ENCODE measurements at places on chromosomes 2 and 18.

DNA sequence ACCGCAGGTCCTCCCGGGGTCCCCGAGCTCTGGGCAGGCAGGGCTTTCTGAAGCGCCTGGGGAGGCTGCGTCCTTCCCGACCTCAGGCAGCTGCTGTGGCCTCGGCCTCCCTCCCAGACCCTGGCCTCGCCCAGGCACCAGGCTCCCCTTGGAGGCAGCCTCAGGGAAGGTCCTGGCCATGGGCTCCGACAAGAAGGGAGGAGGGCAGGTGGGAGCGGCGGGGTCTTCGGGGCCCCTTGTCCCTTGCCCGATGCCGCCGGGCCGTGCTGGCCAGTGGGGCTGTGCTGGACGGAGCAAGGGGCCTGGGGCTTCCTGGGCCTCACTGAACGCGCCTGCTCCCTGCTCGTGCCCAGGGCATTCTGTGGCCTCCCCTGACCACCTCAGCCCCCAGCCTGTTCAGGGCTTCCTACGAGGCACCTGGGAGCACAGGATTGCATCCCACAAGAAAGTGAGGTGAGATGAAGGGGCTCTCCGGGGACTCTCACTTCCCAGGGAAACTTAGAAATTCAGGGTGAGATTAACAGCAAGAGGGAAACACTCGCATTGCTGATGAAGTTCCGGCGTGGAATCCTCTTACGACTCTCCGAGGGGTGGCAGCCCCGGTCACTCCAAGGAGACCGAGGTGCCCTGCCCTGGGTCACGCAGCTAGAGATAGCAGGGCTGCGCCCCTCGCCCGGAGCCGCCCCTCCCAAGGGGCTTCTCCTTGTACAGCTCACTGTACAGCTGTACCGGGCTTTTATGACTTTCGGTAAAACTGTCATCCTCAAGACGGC lies 778 bp downstream of the MFSD2B start:
- no peak for DNase-seq

GRCh38 chr2:120272763-120273481 lies 20.3 kb downstream of the RALB start:
- DNase-seq = no peak

DNA sequence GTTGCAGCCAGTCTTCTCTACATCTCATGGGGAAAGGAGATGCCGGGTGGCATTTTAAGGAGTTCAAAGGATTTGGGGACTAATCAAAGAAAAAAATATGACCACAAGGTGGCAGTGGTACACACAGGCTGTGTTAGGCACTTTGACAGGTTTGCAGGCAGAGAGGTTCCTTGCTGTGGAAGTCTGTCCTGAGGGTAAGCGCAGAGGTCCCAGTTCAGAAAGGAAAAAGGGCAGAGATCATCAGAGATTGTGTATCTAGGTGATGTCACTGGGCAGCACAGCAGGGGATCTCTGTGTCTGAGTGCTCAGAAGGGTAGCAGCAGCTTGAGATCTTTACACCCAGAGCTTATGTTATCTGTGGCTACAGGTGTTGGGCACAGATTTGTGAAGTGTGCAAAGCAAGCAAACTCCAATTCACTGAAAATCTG lies 231.4 kb downstream of the LRRTM1 start:
- peak; percentile 49 for DNase-seq

GRCh38 chr2:160109939-160110673 lies 47.7 kb upstream of the PLA2R1 start:
- DNase-seq = peak; percentile 94

- no peak for DNase-seq
These were observed 69.8 kb downstream of the CDH19 start for GRCh38 chr18:66534110-66534509.

DNA sequence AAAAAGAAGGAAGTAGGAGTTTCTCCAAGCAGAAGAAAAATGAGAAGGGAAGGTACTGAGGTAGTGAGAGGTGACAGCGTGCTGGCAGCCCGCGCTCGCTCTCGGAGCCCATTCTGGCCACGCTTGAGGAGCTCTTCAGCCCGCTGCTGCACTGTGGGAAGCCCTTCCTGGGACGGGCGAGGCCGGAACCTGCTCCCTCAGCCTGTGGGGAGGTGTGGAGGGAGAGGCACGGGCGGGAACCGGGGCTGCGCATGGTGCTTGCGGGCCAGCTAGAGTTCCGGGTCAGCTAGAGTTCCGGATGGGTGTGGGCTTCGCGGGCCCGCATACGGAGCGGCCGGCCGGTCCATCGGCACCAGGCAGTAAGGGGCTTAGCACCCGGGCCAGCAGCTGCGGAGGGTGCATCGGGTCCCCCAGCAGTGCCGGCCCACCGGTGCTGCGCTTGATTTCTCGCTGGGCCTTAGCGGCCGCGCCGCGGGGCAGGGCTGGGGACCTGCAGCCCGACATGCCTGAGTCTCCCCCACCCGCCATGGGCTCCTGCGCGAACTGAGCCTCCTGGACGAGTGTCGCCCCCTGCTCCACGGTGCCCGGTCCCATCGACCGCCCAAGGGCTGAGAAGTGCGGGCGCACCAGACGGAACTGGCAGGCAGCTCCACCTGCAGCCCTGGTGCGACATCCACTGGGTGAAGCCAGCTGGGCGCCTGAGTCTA lies 11.1 kb upstream of the CYS1 start:
- DNase-seq = peak; percentile 17

DNA sequence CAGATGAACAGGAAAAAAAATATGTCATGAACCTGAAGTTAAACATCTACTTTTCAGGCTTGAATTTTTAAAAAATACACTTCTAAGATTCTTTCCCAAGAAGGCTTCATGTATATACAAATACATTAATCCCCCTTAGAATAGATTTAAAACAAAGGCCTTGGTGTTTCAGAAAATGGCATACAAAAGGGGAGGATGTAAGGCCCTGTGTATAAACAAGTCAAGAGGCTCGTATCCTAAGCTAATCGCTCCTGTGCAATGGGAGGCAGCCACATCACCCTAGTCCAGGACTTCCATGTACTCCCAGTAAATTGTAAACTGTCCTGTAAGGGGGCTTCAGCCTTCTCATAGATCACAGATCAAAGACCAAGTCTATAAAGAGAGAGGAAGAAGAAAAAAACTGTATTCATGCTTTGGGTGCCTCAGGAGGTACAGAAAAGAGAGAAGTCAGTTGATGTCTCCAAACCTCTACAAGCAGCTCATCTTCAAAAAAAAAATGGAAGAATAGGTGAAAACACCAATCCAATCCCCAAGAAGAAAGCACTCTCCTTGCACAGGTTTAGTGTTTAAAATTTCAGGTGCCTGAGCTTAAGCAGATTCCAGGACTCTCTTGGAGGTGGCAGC lies 53.9 kb downstream of the ANKRD44 start:
- DNase-seq = no peak

DNA sequence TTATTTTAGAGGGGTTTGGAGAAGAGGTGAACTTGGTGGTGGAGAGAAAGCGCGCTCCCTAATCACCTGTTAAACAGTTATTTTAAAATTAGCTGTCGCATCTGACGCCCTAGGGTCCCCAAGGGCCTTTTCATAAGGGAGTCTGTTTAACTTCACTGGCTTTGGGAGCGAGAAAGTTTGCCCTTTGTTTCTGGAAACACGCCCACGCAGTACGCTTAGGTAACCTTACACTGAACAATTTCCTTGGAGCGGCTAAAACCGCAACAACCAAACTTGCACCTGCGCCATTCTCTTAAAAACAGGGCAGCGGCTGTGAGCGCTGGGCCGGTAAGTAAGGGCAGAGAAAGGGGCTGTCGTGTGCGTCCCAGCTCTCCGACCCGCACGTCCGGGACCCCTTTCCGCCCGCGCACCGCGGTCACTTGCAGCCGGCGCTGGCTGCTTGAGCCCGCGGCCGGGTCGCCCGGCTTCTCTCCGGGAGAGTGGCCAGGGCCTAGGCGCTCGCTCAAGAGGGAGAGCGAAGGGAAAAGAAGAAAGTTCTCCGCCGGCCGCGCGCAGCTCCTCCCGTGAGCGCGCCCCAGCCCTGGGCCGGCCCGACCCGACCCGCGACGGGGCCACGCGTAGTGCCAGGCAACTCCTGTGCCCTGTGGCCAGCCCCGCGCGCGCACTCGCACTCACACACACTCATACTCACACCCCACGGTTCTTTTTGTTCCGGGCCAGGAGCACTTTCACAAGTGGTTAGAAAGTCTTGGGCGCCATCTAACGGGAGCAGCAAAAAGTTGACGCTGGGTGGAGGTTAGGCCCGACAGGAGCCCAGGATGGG lies 19.2 kb downstream of the POU3F3 start:
- DNase-seq = peak; percentile 75

- DNase-seq = no peak
These were observed 356.1 kb upstream of the ZC3H15 start for GRCh38 chr2:186129767-186130581.

DNA sequence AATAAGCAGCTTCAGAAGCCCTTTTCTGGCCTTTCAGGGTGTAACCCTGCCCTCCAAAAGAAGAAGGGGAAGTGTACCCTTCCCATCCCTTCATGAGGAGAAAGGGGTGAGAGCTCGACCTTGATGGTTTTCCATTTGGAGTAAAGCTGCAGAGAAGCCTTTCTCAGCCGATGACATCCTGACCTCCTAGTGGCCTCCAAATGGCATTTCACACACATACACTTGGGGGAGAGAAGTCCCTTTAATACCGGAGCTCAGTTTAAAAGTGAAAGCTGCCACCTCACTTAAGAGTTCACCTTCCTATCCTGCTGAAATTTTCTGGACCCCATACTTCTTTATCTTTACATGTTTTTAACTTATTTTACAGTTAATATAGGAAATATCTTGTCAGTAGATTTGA lies 716.7 kb downstream of the DCDC2C start:
- DNase-seq = peak; percentile 22

GRCh38 chr2:120892967-120893667 lies 157.4 kb downstream of the GLI2 start:
- DNase-seq = no peak

GRCh38 chr2:72827966-72828646 lies 2.3 kb upstream of the EXOC6B start:
- DNase-seq = no peak

GRCh38 chr2:6224267-6224666 lies 532.1 kb downstream of the SOX11 start:
- no peak for DNase-seq

DNA sequence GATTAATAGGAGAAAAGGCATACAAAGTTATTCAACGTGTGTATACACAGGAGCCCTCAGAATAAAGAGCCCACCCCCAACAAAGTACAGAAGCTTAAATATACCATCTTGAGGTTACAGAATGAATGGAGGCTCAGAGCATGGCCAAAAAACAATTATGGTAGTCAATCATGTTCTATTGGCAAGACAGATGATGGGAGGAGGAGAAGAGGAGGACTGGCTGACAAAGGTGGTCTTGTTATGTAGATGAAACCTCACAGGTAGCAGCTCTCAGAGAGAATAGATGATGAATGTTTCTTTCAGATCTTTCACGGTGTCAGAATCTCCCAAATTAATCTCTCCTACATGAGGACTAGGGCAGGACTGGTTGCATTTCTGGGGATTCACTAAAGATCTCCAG lies 66.0 kb downstream of the ARL4C start:
- DNase-seq = no peak

- DNase-seq = no peak
These were observed 786.9 kb downstream of the EPHA4 start for GRCh38 chr2:220785178-220785577.

GRCh38 chr2:176174382-176174823 lies 14.1 kb upstream of the HOXD1 start:
- DNase-seq = no peak

DNA sequence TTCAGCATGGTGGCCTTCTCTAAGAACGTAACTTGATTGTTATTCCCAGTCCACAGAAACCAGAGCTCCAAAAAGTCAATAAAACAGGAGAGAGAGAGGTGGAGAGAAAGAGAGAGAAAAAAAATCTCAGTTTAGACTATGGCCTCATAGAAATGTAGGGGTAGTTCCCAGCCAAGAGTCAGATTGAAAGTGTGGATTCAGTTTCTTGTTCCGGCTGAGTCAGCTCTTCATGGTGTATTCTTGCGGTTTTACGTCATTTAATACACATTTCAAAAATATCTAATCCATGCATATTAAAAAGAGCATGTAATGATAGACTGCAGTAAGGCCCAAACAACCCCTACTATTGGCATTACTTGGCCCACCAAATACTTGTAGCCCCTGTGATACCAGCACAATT lies 303.9 kb downstream of the ETAA1 start:
- DNase-seq = no peak

DNA sequence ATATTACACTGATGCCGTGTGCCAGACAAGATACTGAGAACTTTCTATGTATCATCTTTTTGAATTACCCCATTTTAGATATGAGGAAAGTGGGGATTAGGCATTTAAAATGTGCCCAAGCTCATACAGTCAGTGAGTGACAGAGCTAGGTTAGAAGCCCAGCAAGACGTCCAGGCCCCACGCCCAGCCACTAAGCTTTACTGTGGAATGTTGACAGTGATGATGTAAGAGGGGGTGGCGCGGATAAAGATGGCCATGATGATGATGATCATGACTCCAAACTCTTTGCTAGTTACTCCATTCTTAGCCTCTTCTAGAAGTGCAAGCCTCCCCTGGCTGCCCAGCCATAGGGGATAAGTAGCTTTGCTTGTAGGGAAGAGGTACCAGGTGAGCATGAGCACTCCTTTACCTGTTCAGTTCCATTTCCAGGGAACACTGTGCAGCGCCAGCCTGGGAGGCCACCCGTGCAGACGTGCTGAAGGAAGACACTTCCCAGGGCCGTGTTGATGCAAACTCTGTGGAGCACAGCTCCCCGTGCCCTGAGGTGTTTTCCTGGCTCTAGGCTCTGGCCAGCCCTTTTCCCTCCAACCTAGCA lies 65.5 kb downstream of the BCL2L11 start:
- no peak for DNase-seq

GRCh38 chr18:59593291-59593717 lies 103.9 kb downstream of the CCBE1 start:
- DNase-seq = no peak

DNA sequence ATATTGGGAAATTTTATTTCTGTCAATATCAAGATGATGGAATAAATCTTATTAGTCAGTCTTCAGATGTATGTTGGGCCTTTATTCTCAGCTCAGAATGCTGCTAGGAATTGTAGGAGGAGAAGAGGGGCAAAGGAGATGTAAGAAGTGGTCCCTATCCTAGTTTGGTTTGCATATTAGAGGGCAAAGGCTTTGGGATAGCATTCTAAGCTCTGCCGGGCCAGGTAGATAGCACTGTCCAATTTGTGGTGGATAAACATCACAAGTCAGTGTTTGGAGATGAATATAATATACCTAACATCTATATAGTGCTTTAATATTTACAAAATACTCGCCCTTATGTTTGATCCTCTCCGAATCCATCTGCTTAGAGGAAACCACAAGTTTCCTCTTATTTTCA lies 149.2 kb downstream of the GULP1 start:
- DNase-seq = no peak

GRCh38 chr2:230873661-230874401 lies 9.1 kb downstream of the ITM2C start:
- DNase-seq = no peak

DNA sequence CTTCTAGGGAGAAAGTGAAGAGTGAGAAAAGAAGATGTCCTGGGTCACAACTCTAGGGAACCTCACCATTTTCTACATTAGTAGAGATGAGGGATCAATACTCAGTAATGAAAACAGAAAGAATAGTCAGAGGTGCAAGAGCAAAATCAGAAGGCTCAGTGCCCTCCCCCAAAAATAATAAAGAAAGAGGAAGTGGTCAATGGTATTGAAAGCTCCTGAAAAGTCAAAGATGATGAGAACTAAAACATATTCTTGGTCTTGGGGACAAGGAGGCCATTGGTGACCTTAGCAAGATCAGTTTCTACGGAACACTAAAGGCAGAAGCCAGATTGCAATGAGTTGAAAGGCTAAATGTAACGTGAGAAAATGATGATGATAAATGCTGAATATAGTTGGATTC lies 24.5 kb upstream of the MYO1B start:
- peak; percentile 45 for DNase-seq

- DNase-seq = peak; percentile 54
These were observed 642 bp upstream of the SRSF7 start for GRCh38 chr2:38751596-38752410.

GRCh38 chr2:172248785-172249187 lies 146.1 kb upstream of the DLX2 start:
- DNase-seq = no peak

Data from Kasumi-1 (cell line).